ENCODE measurements at places on chromosomes 1 and 21.

DNA sequence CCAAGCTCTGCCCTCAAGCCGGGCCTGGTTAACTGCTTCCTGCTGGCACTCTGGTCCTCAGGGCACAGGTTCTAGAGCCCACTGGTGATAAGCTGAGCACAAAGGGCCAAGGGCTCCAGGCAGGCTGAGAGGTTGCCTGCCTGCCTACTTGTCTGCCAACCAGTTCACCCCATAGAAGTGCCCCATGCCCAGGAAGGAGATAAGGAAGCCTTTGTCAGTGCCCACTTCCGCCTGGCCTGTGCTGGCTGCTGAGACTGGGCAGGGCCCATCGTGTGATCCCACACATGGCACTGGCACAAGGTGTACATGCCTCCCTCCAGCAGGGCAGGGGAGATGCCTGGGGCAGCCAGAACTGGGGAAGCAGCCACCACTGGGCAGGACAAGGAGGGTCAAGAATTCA, 24.1 kb downstream of the SLC9A1 start:
- no peak for DNase-seq

- no peak for DNase-seq
Measured at GRCh38 chr1:76203127-76203526, 128.6 kb downstream of the ST6GALNAC3 start.

GRCh38 chr1:241645199-241645598, 5.0 kb upstream of the CHML start:
- DNase-seq, result no peak

DNA sequence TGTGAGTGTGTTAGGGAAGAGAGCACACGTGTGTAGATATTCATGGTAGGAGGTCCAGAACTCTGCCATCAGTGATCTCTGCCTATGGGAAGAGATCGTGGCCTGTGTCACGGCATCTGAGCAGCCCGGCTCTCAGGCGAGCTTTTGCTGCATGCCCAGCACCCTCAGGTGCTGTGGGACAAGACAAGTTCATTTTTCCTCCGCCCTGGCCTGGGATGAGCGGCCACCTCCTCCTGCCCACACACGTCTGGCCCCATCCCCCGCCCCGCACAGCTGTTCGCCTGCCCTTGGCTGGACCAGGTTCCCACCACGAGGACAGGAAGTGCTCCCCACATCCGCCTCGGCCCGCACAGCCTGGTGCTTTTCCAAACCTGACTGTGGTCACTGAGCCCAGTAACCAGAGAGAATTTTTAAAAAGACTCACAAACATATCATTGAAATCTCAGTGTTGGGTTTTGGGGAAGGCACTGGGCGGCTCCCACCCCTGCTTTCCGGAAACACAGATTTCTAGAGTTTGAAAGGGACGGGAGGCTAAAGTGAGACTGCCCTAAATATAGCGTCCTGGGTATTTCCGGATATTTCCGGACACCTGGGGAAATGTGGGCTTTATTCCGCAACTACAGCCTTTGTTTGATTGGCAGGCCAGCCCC, 18.0 kb downstream of the BMP8A start:
- no peak for DNase-seq

GRCh38 chr21:43868461-43868860, 3.4 kb downstream of the AGPAT3 start:
- DNase-seq, result no peak

GRCh38 chr21:29233611-29234540, 64.8 kb upstream of the BACH1 start:
- DNase-seq, result no peak

GRCh38 chr1:72757843-72758242, 475.5 kb upstream of the NEGR1 start:
- no peak for DNase-seq

GRCh38 chr1:20634594-20635084, 1.4 kb downstream of the PINK1 start:
- no peak for DNase-seq

- no peak for DNase-seq
Measured at GRCh38 chr1:113123737-113124136, 50.7 kb downstream of the LRIG2 start.

DNA sequence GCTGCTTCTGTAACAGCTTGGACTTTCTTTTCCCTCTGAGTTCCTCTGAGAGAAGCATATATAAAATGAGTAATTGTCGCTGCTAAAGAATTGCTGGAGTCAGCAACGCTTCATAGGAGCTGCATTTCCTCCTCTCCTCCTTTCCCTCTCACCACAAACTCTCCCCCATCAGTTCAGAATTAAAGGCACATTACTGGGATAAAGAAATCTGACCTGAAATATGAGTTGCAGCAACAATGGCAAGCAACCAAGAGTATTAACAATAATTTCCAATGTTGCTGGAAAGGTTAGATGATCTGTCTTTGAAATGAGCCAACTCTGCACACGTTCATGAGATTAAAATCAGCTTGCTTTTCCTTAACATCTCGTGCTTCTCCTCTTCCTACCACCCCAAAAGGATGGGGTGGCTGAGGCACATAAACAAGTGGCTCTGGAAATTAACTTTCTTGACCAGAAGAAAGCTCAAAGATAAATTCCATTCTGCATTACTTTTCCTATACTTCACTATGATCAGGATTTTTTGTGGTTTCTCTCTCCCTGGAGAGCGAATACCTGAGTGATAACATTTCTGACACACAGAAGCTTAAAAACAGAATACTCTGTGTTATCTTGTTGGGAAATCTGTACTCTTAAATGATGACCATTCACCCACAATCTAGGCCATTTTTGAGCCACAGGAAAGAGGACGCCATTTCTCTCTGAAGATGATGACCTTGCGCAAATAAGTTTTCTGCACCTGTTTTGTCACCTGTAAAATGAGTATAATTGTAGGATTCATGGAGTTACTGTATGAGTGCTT, 90.2 kb downstream of the TGFBR3 start:
- no peak for DNase-seq

DNA sequence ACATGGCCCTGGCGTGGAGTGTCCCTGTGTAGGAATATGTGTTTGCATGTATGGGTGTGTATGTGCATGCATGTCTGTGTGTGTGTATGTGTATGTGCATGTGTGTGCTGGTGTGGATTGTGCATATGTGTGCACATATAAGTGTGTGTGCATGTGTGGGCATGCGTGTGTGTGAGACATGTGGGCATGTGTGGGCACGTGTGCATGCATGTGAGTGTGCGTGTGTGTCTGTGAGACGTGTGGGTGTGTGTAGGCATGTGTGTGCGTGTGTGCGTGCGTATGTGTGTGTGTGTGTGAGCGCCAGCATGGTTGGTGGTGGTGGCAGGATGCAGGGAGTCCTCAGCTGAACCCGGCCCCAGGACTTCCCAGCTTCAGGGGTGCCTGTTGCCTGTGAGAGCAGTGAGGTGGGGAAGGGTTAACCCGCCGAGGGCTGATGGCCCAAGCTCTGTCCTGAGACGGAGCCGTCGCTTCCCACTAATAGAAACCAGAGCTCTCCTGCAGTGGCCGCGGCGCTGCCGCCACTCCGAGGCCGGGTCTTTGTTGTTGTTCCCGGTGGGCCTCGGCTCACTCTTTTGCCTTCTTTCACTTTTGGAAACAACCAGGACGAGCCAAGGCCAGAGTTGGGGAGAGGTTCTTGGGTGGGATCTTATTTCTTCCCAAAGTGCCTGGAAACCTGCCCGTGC, 143.6 kb upstream of the ARHGEF16 start:
- no peak for DNase-seq

- no peak for DNase-seq
Measured at GRCh38 chr1:221327954-221328353, 413.9 kb downstream of the DUSP10 start.

DNA sequence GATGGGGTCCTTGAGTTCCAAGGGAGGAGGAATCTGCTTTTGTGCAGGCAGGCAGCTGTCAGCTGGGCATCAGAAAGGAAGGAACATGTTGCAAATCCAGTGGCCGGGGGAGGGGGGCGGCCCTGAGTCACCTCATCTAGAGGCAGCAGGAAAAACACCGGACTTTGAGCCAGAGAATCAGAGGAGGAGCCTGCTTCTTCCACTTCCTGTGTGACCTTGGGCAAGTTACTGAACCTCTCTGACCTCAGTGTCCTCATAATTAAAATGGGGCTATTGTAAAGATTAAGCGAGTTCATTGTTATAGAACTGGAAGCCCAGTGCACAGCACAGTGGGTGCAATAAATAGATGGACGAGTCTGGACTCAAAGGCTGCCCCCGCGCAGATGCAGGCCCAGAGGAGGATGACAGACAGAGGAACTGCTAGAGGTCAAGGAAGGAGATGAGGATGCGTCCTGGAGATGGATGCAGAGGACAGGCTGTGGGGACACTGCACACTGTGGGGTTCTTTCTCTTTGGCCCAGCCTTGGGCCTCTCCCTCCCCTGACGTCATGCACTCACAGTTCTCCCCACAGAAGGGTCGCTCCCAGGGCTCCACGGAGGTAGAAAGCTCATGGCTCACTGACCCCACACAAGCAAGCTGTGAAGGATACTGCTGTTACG, 714.3 kb downstream of the MATN1 start:
- no peak for DNase-seq

DNA sequence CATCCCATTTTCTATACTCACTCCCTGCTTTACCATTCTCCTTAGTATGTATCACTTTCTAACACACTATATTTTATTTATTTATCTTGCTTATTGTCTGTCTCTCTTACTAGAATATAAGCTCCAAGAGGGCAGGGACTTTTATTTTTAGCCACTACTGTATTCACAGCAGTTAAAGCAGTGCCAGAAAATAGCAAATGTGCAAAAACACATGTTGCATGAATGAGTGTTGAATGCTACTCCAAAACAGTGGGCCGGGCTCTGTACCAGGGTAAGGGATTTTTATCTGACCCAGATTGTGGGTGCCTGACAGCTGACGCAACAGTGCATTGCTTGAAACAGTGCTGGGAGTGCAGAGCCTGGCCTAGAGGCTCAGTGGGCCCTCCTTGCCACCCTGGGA, 24.7 kb downstream of the COL16A1 start:
- DNase-seq, result no peak

- no peak for DNase-seq
Measured at GRCh38 chr1:207227131-207227630, 94.3 kb upstream of the CD55 start.

GRCh38 chr1:231678011-231678432, 51.4 kb downstream of the DISC1 start:
- DNase-seq, result no peak

- no peak for DNase-seq
Measured at GRCh38 chr1:185696422-185697150, 37.6 kb upstream of the HMCN1 start.

DNA sequence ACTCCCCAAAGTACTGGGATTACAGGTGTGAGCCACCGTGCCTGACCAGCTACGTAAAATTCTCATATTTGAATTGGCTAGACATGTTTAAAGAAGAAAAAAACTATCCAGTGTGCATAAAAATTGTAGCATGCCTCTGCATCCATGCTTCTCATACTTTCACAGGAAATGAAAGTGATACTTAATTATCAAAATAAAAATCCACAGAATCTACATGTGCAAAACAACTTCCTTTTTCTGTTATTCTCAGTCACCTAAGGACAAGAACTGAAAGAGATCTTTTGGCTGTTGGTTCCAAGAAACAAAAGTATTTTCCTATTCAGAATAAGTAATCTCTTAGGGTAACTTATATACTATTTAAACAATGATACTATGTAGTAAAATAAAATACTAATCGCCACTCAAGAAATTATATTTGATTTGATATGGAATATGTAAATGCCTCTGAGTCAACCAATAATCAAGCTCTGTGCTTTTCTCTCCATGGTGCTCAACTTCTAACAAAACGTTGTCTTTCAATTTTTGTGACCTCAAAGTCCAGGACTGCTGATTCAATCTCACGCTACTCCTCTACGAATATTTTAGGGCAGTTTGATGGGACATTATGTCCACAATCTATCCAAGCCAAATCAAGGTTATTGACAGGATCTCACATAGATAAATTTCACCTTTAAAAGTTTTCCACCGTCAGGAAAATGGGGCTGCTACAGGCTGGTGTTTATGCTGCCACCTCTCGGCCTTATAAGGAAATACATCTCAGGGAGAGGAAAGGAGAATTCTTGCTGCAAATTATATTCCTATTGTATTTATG, 102.7 kb downstream of the ZNF281 start:
- no peak for DNase-seq

GRCh38 chr21:27648560-27648959, 681.7 kb upstream of the ADAMTS5 start:
- no peak for DNase-seq

DNA sequence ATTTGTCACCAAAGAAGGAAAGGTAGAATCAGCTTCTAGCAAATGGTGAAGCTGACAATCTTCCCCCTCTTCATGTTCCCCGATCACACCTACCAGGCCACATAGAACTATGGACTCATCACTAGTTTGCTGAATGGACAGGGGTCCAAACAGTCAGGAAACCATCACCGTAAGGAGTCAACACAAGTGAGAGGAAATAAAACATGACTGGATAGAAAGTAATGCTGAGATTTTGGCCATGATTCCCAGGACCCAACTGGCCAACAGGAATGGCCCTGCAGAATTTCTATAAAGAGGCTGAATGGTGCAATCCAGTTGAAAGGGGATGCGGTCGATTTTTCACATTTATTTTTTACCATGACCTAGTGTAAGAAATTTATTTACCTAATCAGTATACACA, 10.7 kb downstream of the DDAH1 start:
- DNase-seq, result no peak

DNA sequence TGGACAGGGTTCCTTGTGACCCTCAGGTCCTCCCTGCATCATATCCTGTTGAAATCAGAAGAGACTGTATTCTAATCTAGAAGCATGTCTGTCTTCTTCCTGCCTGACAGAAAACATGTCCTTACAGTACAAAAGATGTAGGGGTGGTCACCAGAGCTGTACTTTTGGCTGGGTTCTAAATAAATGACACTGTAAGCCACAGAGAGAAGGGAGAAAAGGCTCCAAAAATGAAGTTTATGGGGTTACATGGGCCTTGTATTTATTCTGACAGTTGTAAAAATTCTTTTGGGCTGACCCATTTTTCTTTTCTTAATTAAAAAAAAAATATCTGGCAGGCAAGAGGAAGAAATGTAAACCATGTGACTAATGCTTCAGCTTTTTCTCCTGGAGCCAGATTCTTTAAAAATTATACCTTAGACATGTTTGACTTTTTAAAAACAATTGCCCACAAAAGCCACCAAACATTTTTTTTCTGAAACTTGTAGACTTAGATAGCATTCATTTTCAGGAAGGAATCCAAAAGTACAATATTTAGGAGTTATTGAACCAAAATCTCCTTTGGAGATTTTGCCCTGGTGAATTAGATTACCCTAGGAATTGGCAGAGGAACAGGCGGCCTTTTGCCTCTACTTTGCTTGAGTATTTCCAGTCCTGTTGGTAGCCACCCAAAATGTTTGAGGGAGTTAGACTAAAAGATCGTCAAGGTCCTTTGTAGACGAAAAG, 17.1 kb downstream of the RGL1 start:
- no peak for DNase-seq

- no peak for DNase-seq
Measured at GRCh38 chr1:89698624-89699023, 65.7 kb downstream of the LRRC8C start.

DNA sequence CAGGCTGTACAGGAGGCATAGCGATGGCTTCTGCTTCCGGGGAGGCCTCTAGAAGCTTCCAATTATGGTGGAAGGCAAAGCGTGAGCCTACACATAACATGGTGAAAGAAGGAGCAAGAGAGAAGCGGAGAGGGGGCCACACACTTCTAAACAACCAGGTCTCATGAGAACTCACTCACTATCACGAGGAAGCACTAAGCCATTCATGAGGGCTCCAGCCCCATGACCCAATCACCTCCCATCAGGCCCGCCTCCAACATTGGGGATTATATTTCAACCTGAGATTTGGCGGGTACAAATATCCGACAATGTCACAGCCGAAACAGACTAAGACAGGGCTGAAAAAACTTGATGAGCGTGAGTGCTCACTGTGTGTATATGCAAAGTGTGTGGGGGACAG, 89.3 kb upstream of the CNIH3 start:
- no peak for DNase-seq

- no peak for DNase-seq
Measured at GRCh38 chr1:207497941-207498340, 2.0 kb downstream of the CR1 start.

Measured in stimulated activated CD4-positive, alpha-beta T cell treated with anti-CD3 and anti-CD28 coated beads, Interleukin-1b, Interleukin-23, amount 100 ng/mL, for 1 hour (primary cell).